ENCODE measurements at places on chromosomes 1 and 21. TPM values are rescaled to one million over a fixed set of nuclear protein-coding genes. Genes with fewer than 3 reads are reported as not detected.

DNA sequence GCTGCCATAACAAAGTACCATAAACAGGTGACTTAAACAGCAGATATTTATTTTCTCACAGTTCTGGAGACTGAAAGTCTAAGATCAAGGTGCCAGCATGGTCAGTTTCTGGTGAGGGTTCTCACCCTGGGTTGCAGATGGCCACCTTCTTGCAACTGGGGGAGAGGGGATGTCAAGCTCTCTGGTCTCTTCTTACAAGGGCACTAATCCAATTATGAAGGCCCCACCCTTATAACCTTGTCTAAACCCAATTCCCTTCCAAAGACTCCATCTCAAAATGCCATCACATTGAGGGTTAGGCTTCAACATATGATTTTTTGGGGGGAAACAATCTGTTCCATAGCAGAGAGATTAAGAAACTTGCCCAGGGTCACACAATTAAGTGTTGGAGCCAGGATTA lies 24.8 kb upstream of the ANGPTL3 start:
- DNase-seq: no peak

Gene CRYBG2
- total RNA-seq: not detected

Gene CD1B
- total RNA-seq: 1.0 TPM

DNA sequence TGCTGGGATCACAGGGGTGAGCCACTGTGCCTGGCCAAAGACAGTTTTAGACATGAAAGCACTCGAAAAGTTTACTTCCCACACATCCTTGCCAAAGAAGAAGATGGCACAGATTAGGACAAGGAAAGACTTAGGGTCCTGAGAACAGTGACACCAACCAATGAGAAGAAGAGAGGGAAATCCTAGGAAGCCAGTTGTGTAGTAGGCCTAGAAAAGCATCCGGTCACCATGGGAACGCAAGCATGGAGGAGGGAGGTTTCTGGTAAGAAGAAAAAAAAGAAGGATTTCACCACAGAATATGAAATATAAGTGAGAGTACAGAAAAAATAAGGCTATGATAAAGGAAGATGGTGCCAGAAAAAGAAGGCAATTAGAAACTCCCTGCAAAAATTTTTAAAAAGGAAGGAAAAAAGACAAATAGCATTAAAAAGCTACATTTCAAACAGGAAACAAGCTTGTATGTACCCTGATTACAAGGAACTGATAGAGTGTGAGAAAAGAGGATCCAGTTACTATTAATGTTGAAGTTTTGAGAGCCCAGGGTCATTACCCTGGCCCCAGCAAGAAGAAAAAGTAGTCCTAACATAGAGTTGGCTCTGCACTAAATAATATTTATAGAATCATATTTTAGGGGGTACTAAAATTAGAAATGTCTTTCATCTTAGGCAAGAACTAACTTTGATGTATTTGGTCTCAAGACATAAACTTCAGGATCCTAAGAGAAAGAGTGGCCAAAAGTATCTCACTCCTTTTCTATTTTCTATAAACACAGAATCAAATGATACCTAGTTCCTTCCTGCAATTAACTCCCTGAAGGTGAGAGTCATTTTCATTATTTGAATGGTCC lies 16.1 kb downstream of the DIPK1A start:
- DNase-seq: no peak

DNA sequence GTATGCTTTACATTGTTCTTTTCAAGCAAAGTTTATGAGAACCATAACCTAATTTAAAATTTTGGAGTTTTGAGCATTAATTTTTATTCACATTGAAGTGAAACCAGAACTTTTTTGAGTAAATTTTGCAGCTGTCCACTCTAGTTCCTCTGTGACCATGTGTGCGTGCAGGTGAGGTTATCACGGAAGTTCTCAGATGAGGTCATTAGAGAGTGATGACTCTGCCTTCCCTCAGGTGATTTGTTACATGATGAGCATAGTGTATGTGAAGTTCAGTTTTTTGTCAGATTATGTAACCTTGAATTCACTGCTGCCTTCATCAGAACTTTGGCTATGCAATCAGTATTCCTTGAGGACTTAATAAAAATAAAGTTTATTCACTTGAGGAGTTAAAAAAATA lies 828.2 kb downstream of the ADGRL2 start:
- no peak for DNase-seq

- no peak for DNase-seq
These were observed 18.9 kb downstream of the CAP1 start for GRCh38 chr1:40059338-40059959.

Gene DNAJC28
- total RNA-seq: 2.3 TPM

All from body of pancreas (tissue), 4 donors.